ENCODE measurements at places on chromosomes 1 and 21. TPM values are rescaled to one million over a fixed set of nuclear protein-coding genes. Genes with fewer than 3 reads are reported as not detected.

Gene CD1B
- 0.52 TPM for total RNA-seq

Gene CYP4X1
- not detected for total RNA-seq

Gene FCGR2B
- 30.7 TPM for total RNA-seq

Gene LCA5L
- total RNA-seq = not detected

Gene DIO1
- 0.21 TPM for total RNA-seq
